ENCODE measurements at places on chromosomes 12 and 14. TPM values are rescaled to one million over a fixed set of nuclear protein-coding genes. Genes with fewer than 3 reads are reported as not detected.
A peak's percentile ranks its signal among the peaks of the same experiment; 100 is the strongest.

IAPP gene
- total RNA-seq, result not detected

EML5 gene
- 4.1 TPM for total RNA-seq

CCDC38 gene
- 0.88 TPM for total RNA-seq

SP1 gene
- total RNA-seq, result 40.7 TPM

NELL2 gene
- total RNA-seq, result 18.5 TPM

- H3K4me3 ChIP-seq, result no peak overlapping the region
- no peaks in the 10 kb centered on the region for H3K27me3 ChIP-seq
- H3K4me1 ChIP-seq, result no peaks in the 10 kb centered on the region
- H3K36me3 ChIP-seq, result no peaks in the 10 kb centered on the region
Observed at GRCh38 chr14:97710726-97711125, 913.5 kb downstream of the VRK1 start.

- no peaks in the 10 kb centered on the region for H3K27me3 ChIP-seq
- no peak overlapping the region for H3K4me3 ChIP-seq
- H3K27ac ChIP-seq, result no peak overlapping the region
- no peaks in the 10 kb centered on the region for H3K36me3 ChIP-seq
- H3K4me1 ChIP-seq, result no peaks in the 10 kb centered on the region
Observed at GRCh38 chr12:47023953-47024352, 55.5 kb upstream of the PCED1B start.

DNA sequence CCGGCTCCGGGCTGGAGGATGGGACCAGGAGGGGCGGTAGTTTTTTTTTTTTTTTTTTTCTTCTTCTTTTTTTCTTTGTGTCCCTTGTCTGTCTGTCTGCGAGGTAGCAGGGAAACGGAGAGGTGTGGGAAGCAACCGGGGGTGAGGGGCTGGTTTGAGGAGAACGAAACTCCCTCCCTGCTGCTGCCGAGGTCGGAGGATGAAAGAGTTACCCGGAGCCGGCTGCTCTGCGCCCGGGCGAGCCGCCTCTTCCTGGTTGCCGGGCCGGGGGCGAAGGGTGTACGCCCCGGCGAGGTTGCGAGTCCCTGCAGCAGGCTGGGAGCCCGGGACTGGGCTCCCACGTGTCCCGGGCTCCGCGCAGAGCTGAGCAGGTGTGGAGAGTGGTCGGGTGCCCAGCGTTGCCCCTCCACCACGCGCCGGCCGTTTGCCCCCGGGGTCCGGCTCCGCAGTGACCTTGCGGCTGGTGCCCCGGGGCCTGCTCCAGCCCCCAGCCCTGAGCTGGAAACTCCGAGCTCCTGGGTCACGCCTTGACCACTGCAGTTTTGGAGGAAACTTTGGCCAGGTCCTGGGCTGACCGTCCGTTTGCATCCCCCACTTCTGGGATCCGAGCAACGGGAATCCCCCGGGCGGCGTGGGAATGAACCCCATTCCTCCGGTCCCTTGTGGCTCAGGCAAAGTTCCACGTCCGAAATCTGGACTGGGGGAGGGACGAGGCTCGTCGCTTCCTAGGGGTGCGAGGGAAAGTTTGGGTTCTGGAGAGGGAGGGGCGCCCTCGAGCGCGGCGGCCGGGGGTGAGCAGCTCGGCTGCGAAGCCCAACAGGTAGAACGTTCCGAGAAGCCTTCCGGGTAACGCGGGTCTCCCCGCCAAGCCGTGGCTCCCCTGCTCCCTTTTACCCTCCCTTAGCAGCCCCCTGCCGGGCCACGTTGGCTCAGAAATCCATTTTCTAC, 1.3 kb downstream of the CHST11 start:
- peak overlapping the region; percentile 84 for H3K4me3 ChIP-seq
- no peaks in the 10 kb centered on the region for H3K36me3 ChIP-seq
- peak overlapping the region; percentile 75 for H3K27ac ChIP-seq
- peak; percentile 26 for DNase-seq

- no peak overlapping the region for H3K27ac ChIP-seq
- DNase-seq, result no peak
- H3K36me3 ChIP-seq, result no peaks in the 10 kb centered on the region
Observed at GRCh38 chr12:19085090-19085489, 44.4 kb upstream of the PLEKHA5 start.

GRCh38 chr12:110546339-110546738, 36.8 kb downstream of the PPTC7 start:
- H3K36me3 ChIP-seq, result peaks cover 5% of the 10 kb centered on the region
- H3K27ac ChIP-seq, result no peak overlapping the region
- H3K4me1 ChIP-seq, result peaks cover 17% of the 10 kb centered on the region
- no peak overlapping the region for H3K4me3 ChIP-seq
- no peaks in the 10 kb centered on the region for H3K27me3 ChIP-seq

DNA sequence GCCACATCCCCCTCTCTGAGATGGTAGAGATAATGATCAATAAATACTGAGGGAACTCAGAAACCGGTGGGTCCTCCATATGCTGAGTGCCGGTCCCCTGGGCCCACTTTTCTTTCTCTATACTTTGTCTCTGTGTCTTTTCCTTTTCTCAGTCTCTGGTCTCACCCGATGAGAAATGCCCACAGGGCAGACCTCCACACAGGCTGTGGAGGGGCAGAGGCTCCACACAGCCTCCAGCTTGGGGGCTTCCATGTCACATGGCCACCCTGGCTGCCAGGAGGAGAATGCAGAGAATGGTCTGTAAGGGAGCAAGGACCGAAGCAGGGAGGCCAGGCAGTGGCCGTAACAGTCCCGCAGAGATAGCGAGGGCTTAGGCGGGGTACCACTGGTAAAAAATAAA, 105.9 kb downstream of the NTF3 start:
- no peaks in the 10 kb centered on the region for H3K4me1 ChIP-seq
- no peak for DNase-seq
- no peaks in the 10 kb centered on the region for H3K27me3 ChIP-seq
- H3K36me3 ChIP-seq, result no peaks in the 10 kb centered on the region
- no peak overlapping the region for H3K27ac ChIP-seq
- no peak overlapping the region for H3K4me3 ChIP-seq

DNA sequence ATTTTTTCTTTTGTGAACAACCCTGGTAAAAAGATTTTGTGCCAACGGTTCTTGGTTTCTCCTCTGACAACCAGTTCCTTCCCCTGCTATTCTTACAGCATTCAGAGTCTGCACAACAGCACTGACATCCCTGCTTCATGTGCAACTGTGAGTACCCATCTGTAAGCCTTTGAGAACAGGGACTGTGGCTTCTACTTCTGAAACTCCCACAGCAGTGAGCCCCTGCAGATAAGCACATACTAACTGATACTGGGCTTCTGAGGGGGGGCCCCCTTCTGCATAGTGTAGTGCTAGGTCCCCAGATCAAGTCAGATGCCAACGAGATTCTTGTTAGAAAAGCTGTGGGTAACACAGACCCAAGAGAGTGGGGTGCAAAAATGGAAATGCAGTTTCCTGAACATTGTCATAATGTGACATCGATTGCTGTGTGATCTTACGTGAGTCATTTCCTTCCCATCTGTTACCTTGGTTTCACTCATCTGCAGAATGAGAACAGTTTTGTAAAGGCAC, 11.1 kb upstream of the NINJ2 start:
- DNase-seq, result no peak
- H3K4me1 ChIP-seq, result no peaks in the 10 kb centered on the region
- H3K27me3 ChIP-seq, result no peaks in the 10 kb centered on the region
- no peak overlapping the region for H3K27ac ChIP-seq
- no peak overlapping the region for H3K4me3 ChIP-seq
- H3K36me3 ChIP-seq, result no peaks in the 10 kb centered on the region

- no peaks in the 10 kb centered on the region for H3K36me3 ChIP-seq
- H3K27me3 ChIP-seq, result no peaks in the 10 kb centered on the region
- peak; percentile 95 for DNase-seq
- peak overlapping the region; percentile 89 for H3K27ac ChIP-seq
- H3K4me3 ChIP-seq, result peak overlapping the region; percentile 54
Observed at GRCh38 chr12:109110988-109111495, 5.3 kb upstream of the ACACB start.

DNA sequence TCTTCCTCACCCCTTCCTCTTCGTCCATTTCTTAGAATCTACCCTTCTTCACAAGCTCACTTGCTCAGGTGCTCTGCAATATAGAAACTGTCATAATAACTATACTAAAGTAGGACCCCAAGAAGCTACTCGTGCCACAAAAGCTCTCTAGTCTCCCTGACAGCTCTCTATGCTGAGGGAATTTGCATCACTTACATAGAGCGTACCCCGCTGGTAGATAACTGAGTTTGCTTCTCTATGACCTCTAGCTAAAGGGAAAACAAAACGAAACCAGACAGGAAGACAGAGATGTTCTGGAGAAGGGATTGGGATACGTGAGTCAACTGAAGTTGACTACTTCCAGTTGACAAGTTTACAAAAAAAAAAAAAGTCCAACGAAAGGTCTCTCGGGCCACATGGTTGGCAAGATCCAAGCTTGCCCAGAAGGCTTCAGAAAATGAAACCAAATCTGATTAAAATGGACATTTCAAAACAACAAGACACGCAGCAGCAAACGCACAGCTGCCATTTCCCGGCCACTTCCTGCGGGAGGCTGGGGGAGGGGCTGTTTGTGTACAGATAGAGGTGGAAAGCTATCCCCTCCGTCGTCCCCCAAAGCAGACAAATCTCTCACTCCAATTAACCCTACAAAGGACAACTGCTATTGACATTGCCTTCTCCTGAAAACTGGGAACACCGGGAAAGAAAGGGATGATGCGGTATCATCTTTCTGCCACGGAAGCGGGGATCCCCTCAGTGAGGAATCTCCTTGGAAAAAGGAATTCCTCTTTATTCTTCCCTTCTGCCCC, 1.3 kb downstream of the BAZ2A start:
- H3K27ac ChIP-seq, result peak overlapping the region; percentile 90
- DNase-seq, result peak; percentile 69
- no peaks in the 10 kb centered on the region for H3K27me3 ChIP-seq
- peak overlapping the region; percentile 99 for H3K4me3 ChIP-seq
- H3K36me3 ChIP-seq, result no peaks in the 10 kb centered on the region

DNA sequence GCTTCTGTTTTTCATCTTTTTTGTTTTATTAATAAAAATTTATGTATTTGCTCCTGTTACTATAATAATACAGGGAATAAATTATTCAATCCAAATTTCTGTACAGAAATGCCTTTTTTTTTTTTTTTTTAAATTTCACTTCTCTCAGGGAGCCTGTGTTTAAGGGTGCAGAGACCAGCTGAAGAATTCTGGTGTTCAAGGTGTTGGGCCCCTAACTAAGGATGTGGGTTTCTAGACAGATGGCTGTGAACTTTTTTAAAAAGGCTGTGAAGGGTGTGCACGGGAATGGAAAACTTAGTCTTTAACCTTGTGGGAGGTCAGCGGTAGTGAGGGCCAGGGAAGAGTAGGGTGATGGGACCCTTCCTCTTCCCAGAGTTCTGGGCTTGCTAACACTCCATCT, 1.3 kb upstream of the DTX3 start:
- peak overlapping the region; percentile 72 for H3K27ac ChIP-seq
- H3K4me1 ChIP-seq, result peaks cover 17% of the 10 kb centered on the region
- no peaks in the 10 kb centered on the region for H3K27me3 ChIP-seq
- DNase-seq, result no peak
- H3K4me3 ChIP-seq, result no peak overlapping the region
- H3K36me3 ChIP-seq, result no peaks in the 10 kb centered on the region

- DNase-seq, result no peak
- no peak overlapping the region for H3K27ac ChIP-seq
- H3K36me3 ChIP-seq, result peaks cover 11% of the 10 kb centered on the region
- peaks cover 6% of the 10 kb centered on the region for H3K4me1 ChIP-seq
Observed at GRCh38 chr14:70999117-70999516, 91.9 kb downstream of the PCNX1 start.

- no peak overlapping the region for H3K27ac ChIP-seq
- H3K27me3 ChIP-seq, result no peaks in the 10 kb centered on the region
- DNase-seq, result no peak
Observed at GRCh38 chr14:56195704-56196103, 77.5 kb downstream of the PELI2 start.

DNA sequence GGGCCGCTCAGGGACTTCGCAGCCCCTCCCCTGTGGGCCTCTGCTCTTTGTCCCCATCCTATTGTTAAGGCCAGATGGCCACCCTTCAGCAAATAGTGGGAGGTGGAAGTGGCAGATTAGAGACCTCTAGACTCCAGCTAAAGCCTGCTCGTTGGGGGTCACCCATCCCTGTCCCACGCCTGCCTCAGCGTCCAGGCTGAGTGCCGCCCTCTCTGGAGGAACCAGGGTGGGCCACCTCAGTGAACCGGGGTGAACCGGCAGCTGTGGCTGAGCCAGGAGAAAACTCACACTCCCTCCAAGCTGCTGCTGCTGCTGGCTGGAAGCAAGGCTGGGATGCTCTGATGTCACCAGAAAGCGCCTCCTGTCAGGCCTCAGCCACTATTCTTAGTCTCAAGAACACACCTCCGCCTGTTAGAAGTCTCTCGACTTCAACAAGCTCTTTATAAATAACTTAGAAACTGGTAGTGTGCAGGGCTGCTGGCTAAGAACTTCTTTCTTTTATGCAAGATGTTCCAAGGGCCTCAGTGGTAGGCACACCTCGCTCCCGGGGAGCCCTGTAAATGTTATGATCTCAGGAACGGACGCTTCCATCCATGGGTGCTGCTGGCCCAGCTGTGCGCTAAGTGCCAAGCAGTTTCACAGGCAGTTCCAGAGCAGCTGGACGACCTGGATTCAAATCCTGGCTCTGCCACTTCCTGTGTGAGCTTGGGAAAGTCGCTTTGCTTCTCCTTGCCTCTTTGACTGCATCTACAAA, 19.8 kb upstream of the TESC start:
- no peaks in the 10 kb centered on the region for H3K27me3 ChIP-seq
- no peaks in the 10 kb centered on the region for H3K36me3 ChIP-seq
- no peak for DNase-seq
- no peak overlapping the region for H3K4me3 ChIP-seq

GRCh38 chr14:66920196-66920595, 269.0 kb upstream of the GARIN2 start:
- no peak overlapping the region for H3K4me3 ChIP-seq
- no peaks in the 10 kb centered on the region for H3K4me1 ChIP-seq
- H3K36me3 ChIP-seq, result no peaks in the 10 kb centered on the region
- DNase-seq, result no peak
- no peaks in the 10 kb centered on the region for H3K27me3 ChIP-seq
- no peak overlapping the region for H3K27ac ChIP-seq

DNA sequence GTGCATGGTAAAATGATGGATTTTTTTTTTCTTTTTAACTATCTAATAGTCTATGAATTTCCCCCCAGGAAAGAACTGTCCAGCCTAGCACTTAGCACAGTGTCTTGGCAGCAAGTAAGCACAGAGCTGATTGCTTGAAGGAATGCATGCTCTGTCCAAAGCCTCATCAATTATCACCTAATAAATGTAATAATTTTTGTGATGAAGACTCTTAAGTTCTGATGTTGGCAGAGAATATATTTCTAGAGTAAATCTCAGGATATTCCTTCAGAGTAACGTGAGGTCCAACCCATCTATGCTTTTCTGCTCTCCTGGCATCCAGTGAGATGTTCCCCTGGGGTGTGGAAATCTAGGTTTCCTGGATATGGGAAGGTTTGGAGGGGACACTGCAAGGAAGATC, 152.4 kb downstream of the TMX1 start:
- no peak for DNase-seq
- H3K4me1 ChIP-seq, result peaks cover 18% of the 10 kb centered on the region
- no peak overlapping the region for H3K27ac ChIP-seq

DNA sequence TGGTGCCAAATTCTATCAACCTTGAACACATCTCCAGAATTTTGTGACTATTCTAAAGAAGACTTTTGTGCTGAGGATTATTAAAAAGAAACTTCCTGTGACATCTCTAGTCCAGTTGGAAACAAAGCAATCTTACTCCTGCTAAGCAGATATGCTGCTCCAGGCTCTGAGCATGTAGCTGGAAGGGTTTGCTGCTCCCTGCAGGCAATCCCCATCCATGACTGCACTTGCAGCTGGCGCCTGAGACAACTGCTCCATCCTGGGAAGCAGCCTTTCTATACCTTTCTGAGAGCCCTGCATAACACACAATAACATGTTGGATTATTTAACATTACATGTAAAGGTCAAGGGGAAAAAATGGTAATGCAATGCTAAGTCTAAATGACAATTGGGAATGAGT, 105.1 kb downstream of the NDUFA12 start:
- H3K36me3 ChIP-seq, result no peaks in the 10 kb centered on the region
- no peak for DNase-seq
- H3K27ac ChIP-seq, result no peak overlapping the region
- no peaks in the 10 kb centered on the region for H3K27me3 ChIP-seq
- no peak overlapping the region for H3K4me3 ChIP-seq

Measured in adrenal gland (tissue), 19 donors.